GM03348 (cell line): ENCODE measurements at places on chromosomes 1 and 21.

DNA sequence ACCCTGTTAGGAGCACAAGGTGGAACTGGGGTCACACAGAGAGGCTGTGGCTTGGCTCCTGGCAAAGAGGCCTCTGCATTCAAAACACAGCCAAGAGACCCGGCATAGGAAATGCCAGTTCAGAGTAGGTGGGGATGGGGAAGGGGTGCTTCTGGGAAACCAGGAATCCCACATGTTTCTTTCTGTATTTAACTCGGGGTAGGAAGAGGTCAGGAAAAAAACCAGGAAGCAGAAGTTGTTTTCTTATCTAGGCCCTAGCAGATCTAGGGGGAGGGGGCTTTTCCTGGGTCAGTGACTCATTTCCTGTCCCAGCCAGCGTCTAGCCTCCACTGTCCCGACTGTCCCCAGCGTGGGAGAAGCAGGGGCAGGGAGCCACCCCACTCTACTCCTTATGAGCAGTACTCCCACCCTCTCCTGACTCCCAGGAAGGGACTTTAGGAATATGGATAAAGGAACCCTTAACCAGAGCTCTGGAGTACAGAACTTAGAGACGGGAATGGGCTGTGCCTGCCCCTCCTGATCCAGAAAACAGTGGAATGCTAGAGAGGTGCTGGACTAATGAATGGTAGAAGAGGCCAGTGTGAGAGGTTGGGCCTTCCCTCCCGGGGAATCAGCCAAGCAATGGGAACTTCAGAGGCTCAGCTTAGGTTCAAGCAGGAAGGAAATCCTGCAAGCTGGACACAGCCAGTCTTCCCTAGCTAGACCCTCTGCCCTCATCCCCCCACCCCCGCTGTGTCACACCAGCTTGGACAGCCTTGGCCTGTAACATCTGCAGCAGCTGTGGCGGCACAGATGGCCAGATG is 5.7 kb downstream of the FHL3 start:
- peak; percentile 68 for DNase-seq

- DNase-seq: no peak
Measured at GRCh38 chr21:32020564-32020963, 147.7 kb downstream of the HUNK start.

DNA sequence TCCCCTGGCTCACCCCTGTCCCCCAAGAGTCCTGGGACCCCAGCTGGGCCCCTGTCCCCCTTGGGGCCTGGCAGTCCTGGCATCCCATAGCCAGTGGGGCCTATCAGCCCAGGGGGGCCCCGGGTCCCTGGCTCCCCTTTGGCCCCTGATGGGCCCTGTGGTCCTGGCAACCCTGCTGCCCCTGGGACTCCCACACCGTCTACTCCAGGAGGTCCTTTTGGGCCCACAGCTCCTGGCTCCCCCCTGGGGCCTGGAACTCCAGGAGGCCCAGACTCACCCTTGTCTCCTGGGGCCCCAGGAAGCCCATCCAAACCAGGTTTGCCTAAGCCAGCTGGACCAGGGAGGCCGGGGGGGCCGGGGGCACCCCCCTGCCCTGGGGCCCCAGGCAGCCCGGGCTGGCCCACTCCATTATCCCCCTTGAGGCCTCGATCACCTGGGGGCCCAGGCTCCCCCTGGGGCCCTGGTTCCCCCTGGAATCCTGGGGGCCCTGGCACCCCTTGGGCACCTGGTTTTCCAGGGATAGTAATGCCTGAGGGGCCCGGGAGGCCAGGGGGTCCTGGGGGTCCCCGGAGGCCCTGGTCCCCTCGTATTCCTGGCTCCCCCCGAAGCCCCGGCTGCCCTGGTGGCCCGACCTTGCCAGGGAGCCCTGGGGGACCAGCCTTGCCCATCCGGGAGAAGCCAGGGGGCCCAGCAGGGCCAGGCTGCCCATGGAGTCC is 10.1 kb downstream of the ADPRS start:
- DNase-seq: no peak

DNA sequence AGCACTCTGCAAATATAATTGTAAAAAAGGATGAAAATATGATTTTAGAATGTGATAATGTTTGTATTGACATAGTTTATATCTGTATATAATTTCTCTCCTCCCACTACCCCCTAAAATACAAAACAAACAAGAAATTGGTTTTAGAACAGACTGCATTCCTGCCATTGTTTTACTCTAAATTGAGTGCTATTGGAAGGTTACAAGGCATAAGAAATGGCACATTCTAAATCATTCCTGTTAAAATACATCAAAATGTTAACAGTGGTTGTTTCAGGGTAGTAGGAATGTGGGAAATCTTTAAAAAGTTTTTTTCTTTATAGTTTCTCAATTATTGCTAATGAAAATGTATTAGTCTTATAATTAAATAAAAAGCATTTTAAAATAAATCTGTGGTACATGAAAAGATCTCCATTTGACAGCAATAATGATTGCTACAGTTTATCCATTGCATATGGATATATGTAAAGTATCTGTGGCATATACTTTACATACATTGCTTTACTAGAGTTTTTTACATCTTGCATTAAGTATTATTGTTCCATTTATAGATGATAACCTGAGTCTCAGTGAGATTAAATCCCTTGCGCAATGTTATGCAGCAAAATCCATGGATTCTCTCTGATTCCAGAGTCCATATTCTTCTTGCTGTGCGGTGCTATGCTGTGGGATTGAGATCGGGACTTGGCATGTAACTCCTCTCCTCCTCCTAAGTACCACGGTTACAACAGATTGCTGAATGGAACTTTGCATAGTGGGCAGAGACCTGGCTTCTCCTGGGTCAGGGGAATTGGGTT is 319.8 kb downstream of the LMO4 start:
- no peak for DNase-seq

GRCh38 chr1:110339407-110340206 is 430 bp downstream of the RBM15 start:
- peak; percentile 69 for DNase-seq

GRCh38 chr1:69421286-69421685 is 146.4 kb upstream of the LRRC7 start:
- DNase-seq: no peak

- no peak for DNase-seq
Measured at GRCh38 chr1:54456361-54456760, 50.2 kb upstream of the SSBP3 start.

DNA sequence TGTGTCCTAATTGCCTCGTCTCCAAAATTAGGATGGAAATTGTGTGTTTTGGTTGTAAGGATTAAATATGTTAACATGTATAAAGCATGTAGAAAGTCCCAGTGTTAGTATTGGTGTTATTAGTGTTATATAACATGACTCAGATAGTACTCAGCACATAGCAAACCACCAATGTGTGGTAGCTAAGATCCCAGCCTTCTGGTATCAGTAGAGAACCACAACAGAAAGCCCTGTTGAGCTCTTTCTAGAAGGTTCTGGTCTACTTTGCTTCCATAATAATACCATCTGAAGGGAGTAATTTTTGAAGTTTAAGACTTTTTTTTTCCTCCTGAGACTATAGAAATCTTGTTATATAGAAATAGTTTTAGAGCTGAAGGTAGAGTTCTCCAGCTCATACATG is 259.3 kb upstream of the SGIP1 start:
- peak; percentile 35 for DNase-seq

GRCh38 chr1:168913711-168914463 is 184.9 kb upstream of the DPT start:
- no peak for DNase-seq

DNA sequence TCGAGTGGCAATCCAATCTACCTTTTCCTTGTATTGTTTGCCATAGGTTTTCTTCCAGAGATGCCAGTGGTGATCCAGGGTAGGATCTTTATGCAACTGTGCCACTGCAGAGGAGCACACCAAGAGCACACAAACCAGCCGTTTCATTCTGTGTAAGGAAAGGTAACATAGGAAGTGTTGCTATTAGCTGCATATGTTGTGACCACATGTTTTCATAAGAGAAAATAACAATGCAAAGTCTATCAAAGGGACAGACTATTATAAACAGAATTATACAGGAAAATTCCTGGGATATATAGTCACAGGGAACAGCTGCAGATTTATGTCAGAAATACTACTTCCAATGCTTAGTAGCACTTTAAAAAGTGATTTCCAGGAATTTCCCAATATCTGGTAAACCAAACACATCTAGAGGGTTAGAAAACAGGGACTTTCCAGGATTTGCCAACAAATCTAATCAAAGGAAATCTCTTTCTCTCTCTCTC is 919 bp downstream of the CTSS start:
- peak; percentile 42 for DNase-seq

DNA sequence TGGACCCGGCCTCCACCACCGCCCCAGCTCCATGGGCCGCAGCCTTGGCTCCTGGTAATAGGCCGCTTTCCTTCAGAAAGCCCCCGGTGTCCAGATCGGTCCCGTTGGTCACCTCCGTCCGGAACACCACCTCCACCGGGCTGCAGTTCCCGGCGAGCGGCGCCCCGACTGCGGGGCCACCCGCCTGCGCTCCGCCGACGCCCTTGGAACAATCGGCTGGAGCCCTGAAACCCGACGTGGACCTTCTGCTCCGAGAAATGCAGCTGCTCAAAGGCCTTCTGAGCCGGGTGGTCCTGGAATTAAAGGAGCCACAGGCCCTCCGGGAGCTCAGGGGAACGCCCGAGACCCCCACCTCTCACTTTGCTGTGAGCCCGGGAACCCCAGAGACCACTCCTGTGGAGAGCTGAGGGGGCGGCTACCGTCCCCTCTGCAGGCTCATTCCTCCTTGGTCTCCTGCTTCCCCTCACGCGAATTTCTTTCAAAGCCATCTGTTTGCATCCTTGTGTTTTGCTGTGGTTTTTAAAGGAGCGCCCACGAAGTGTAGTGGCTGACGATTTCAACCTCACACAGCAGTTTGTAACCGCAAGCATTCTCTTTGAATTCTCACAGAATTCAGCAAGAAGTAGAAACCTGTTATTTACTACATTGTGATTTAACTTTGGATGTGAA is 6.0 kb downstream of the FCRLB start:
- DNase-seq: peak; percentile 65

- no peak for DNase-seq
Measured at GRCh38 chr1:40425198-40425597, 25.1 kb upstream of the ZFP69B start.

- DNase-seq: no peak
Measured at GRCh38 chr1:232096751-232097150, 470.2 kb downstream of the DISC1 start.

GRCh38 chr1:98674075-98674781 is 12.7 kb downstream of the SNX7 start:
- DNase-seq: peak; percentile 28

DNA sequence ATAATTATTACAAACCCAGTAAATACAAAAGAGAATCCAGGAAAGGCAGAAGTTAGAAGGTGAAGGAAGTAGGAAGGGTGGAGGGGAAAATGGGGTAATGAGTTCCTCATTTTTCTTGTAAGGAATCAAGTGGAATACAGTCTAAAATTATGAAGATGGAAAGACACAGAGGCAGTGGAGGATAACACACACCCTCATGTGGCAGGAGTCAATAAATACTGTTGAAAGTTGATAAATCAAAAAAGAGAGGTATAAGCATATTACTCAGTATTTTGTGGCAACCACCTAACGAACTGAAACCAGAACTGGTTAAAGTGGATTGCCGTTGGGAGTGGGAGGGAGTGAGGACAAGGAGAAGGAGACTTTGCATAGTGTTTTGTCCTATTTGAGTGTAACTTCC is 78.6 kb upstream of the SLC44A3 start:
- DNase-seq: no peak

DNA sequence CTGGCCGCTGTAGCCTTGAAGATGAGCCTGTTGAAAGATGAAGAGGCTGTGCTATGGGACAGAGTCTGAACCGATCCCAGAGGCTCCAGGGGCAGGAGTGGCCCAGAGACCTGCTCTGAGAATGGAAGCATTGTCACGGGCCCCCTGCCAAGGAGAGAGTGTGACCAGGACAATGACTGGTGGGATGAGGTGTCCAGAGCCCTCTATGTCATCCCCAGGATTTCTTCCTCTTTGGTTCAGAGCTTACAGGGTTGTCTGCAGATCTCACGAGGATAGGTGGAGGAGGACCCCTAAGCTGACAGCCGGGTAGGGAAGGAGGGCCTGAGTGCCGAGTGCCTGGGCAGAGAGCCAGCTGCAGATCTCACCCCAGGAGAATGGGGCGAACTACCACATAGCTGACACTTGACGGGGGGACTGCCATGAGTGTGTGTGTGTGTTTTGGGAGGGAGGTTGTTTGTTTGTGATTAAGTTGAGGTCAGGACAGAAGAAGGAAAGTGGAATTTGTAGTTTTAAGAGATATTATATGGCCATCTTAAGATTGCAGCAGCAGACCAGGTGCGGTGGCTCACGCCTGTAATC is 25.4 kb downstream of the PIK3CD start:
- no peak for DNase-seq

DNA sequence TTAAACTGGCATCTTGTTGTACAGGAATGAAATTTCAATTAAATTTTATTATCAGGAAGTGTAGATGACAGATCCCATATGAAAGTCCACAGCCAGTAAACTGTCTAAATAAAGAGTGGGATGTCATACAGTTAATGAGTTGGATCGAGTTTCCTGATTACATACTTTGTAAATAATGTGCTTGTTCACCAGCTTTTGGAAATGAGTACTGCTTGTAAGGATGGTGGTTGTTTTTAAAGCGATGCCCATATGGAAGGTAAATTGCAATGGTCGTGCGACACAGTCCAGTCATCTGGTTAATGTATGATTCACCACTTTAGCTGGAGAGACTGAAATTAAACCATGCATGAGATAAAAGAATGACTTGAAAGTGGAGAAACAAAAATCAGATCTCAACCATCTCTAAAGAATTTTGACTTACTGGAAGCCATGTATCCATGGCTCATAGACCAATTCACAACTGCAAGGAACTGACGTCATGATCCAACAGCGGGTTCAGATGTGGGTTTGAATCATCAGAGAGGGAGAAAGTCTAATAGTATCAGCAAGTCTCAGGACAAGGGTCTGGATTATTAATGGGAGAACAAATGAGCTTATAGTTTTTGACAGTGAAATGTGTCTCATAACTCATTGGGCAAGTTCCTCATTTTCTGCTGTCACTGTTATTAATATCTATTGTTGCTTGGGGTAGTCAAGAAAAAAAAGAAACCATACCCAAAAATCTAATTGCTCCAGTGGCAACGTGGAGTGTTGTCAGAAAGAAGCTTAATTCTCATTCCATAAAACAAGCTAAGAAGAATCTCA is 49.0 kb downstream of the MAP10 start:
- peak; percentile 44 for DNase-seq

- DNase-seq: no peak
Measured at GRCh38 chr1:213138391-213138790, 87.3 kb downstream of the RPS6KC1 start.

DNA sequence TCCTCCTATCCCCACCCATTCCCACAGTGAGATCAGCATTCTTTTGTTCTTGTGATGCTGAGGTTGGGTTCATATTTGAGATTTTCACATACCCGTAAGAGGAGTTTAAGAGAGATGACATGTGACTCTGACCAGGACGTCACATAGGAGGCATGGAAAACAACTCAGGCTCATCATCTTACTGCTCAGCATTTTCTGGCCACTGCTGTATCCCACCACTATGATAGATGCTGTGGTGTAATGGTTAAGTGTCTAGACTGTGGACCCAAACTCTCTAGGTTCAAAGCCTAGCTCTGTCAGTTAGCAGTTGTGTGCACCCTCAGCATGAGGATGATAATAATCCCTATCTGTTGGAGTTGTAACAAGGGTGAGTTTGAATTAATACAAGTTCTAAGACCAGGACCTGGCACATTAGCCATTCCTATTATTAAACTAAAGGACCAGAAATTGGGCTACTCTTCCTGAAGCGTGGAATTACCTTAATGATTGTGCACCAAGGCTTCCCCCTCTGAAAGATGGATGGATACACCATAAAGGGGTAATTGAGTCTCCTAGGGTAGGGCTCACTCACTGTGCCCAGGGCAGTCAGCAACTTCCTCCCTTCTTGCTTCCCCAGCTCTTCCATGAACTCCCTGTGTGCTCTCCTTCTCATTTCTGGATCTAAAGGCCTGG is 40.9 kb downstream of the LGR6 start:
- DNase-seq: no peak

- DNase-seq: no peak
Measured at GRCh38 chr1:176164014-176164678, 42.9 kb downstream of the COP1 start.
